ENCODE measurements at places on chromosomes 16 and 17. TPM values are rescaled to one million over a fixed set of nuclear protein-coding genes. Genes with fewer than 3 reads are reported as not detected.
A peak's percentile ranks its signal among the peaks of the same experiment; 100 is the strongest.

KRT14 gene
- not detected for total RNA-seq

KRTAP9-2 gene
- total RNA-seq = not detected

DNA sequence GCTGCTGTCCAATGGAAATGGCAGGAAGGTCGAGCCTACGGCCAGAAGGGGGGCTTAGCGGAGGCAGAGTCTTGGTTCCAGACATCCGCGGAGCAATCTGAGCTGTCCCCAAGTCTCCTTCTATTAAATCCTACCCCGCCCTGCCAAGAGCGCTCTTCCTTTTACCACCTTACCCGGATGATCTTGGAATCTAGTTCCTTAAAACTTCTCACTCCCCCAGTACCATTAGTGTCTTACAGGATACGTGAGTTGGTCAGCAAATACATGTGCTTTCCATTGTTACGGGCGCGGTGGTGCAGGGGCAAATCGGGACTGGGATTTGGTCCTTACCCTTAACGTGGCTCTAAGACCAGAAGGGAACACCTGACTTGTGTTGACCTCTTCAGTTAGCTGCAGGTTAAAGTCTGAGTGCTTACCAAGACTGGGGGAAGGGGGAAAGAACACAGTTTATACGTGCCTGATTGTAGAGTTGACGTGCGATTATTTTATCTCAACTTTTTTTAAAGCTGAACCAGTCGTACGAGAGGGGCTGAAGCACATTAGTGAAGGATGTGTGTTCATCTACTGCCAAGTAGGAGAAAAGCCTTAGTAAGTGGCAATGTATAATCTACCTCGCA, 495 bp downstream of the TXNDC17 start:
- no peak for DNase-seq

- no peak for DNase-seq
Observed at GRCh38 chr17:30597776-30598288, 120.6 kb downstream of the GOSR1 start.

HS3ST6 gene
- total RNA-seq = not detected

DNA sequence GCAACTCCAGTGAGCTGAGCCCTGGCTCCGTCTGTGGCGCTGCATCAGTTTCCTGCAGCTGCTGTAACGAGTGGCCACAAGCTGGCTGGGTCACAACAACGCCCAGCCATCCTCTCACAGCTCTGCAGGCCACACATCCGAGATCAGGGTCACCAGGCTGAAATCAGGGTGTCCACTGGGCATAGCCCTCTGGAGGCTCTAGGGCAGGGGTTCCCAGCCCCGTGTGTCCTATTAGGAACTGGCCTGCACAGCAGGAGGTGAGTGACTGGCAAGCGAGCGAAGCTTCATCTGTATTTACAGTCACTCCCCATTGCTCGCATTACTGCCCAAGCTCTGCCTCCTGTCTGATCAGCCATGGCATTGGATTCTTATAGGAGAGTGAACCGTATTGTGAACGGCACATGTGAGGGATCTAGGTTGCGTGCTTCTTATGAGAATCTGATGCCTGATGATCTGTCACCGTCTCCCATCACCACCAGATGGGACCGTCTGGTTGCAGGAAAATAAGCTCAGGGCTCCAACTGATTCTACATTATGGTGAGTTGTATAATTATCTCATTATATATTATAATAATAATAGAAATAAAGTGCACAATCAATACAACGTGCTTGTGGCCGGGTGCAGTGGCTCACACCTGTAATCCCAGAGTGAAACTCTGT, 176.5 kb downstream of the SEC14L1 start:
- DNase-seq = no peak

GRCh38 chr16:65446427-65446826, 324.6 kb upstream of the CDH11 start:
- DNase-seq = no peak

GRCh38 chr17:80361495-80362220, 53.3 kb upstream of the ENDOV start:
- peak; percentile 3 for DNase-seq

DNA sequence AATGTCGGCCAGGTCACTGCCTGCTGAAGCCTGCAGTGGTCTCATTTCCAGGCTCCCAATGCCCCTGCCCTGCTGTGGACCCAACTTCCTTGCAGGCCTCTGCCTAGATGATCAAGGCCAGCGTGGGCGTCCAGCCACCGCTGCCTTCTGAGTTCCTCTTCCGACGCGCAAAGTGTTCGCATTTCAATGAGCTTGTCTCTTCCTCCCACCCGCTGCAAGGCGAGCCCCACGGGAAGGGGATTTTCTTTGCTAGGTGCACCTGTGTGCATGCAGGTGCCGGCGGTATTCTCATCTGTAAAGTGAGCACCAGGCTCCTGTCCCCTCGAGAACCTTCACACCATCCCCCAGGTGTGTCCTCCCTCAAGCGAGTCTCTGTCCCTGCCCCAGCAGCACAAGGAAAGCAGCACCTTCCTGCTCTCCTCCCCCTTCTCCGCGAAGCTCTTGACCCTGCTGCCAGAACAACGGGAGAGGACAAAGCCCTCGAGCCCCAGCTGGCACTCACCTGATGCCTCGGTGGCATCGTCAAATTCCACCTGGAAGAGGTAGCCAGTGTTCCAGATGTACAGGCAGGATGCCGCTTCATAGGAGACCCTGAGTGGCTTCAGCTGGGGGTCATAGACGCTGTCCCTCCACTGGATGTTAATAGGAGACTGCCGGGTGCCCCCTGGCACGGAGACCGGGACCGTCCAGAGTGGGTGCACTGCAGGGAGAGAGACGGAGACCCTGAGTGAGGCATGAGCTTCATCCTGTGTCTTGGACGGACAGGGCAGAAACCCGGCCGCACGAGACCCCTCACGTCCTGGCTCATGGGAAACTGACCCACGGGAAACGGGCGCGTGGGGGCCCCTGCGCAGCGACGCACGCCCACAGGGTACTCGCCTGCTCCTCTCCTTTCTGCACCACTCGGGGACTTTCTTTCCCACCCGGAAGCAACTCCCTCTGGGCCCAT, 9.8 kb downstream of the CA5A start:
- no peak for DNase-seq

NPIPB13 gene
- total RNA-seq = not detected

KRTAP2-2 gene
- total RNA-seq = not detected

CNTROB gene
- 21.3 TPM for total RNA-seq

KIF18B gene
- 5.2 TPM for total RNA-seq

NLRP1 gene
- total RNA-seq = 33.2 TPM

SLC52A1 gene
- total RNA-seq = 0.43 TPM

GRCh38 chr17:62680541-62681052, 53.1 kb downstream of the MRC2 start:
- no peak for DNase-seq

DNA sequence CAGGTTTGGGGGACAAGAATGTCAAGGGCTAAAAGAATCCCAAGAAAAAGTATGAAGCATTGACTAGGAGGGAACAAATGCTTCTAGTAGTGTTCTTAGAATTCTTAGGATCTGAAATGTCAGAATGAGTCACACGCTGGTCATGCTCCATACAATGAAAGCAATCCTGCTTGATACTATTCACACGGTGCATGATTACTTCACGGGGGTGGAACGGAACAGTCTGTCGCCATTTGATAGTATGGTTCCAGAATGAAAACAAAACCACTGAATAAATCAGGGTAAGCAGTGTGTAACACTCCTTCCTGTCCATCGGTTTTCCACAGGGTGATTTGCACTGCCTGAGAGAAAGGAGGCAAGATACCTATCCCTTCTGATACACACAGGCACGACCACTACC, 22.9 kb upstream of the YWHAE start:
- peak; percentile 91 for DNase-seq

HAS3 gene
- total RNA-seq = 0.32 TPM

GRCh38 chr17:1590029-1590746, 27.6 kb upstream of the PITPNA start:
- peak; percentile 94 for DNase-seq

DNA sequence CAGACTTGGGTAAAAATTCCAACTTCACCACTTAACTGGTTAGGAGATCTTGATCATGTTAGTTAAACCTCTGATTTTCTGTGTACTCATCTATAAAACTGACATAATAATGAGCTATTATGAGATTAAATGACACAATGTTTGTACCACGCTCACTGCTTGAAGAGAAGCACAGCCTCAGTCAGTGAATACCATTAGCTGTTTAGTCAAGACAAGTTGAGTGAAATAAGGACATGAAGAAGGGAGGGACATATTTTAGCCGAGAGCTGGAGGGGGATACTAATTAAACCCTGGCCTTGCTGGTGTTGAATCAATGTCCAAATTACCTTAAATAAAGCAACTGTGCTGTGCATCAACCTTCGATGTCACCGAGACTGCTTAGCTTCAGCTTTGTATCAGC, 105.1 kb upstream of the TOX3 start:
- DNase-seq = no peak

DNA sequence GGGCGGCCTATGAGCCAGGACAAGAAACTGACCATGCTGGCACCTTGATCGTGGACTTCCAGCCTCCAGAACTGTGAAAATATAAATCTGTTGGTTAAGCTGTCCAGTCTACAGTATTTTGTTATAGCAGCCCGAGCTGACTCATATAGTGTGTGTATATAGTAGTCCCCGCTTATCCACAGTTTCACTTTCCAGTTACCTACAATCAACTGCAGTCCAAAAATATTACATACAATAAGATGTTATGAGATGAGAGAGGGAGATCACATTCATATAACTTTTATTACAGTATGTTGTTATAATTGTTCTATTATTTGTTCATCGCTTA, 4.9 kb downstream of the MT3 start:
- no peak for DNase-seq

SRL gene
- under 0.01 TPM for total RNA-seq

GRCh38 chr16:23424292-23424958, 28.6 kb downstream of the COG7 start:
- DNase-seq = no peak

GRCh38 chr17:67136191-67137025, 92.1 kb downstream of the CACNG1 start:
- no peak for DNase-seq

GRCh38 chr17:29095439-29095838, 52.5 kb downstream of the PIPOX start:
- no peak for DNase-seq

DNA sequence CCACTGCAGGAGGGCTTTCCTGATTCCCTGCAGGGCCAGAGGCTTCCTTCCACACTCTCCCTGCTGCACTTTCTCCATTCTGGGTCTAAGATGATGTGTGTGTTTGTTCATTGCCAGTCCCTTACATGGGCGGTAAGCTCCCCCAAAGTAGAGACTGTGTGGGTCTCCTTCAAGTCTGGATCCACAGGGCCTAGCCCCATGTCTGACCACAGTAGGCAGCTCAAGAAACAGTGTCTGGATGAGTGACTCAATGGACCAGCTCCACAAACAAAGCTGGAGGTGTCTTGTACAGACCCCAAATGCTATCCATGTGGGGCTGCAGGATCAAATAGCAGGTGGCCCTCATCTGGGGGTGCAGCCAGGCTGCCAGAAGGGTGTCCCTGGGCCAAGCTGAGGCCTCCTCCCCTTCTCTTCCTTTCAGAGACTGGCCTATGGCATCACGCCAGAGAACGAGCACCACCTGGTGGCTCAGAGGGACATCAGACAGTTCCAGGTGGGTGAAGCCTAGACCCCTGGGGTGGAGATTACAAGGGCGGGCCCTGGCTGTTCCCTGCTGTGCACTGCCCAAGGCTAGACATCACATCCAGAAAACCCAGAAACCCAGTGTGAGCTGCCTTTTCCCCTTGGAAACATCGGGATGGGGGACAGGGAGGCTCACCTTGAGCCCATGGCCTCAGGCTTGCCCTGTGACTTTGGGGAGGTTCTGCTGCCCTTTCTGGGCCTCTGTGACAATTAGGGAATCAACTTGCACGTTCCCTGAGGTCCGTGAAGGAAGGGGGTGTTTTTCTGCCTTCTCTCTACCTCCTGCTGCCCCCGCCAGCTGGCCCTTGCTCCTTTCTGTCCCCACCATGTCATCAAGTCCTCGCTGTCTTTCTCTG, 45.9 kb downstream of the SLC6A2 start:
- DNase-seq = peak; percentile 29

DNA sequence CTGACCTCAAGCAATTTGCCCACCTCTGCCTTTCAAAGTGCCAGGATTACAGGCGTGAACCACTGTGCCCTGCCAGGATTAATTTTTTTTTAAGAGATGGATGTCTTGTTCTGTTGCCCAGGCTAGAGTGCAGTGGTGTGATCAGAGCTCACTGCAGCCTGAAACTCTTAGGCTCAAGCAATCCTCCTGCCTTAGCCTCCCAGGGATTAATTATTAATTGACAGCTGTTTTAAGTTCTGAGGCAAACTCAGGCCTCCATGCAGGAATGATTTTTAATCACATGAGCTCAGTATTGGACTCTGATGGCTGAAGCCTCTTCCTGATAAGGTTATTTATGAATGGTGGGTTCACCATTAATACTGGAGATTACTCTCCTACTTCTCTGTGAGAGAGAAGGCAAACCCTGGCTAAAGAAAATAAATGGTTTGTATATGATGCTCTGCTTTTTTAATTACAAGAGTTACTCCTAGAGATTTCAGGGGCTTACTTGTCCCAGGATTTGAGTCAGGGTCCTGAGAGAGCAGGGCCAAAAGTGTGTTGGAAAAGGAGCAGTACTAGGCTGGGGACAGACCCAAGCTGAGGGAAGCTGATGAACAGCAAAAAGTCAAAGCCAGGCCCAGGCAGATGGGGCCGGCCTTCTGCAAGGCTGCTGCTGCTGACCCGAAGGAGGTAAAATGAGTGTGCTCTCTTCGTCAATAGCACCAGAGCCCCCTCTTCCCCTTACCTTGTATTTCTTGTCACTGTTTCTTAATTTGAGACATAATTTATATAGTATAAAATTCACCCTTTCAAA, 56.9 kb upstream of the HAS3 start:
- DNase-seq = no peak

GRCh38 chr17:21295036-21295952, 10.8 kb downstream of the MAP2K3 start:
- DNase-seq = peak; percentile 59

DNA sequence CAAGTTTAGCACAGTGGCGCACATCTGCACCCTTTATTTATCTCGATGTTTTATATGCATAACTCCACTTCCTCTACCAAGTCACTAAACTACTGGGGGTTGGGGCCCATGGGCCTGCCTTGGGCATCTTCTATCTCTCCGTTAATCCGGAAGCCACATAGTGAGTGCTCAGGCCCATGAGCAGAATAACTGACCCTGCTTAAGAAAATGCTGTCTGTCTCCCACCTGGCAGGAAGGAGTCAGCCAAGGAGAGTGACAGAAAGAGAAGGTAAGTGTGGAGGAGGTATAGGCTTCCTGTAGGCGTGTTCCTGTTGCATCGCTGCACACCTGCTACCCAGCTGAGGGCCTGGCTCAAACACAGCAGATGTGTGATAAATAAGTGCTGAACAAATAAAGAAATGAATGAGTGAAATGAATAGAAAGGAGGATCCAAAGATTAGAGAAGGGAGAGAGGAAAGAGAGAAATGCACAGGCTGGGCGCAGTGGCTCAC, 320.1 kb downstream of the SLC39A11 start:
- DNase-seq = no peak

MEOX1 gene
- 6.0 TPM for total RNA-seq

DNA sequence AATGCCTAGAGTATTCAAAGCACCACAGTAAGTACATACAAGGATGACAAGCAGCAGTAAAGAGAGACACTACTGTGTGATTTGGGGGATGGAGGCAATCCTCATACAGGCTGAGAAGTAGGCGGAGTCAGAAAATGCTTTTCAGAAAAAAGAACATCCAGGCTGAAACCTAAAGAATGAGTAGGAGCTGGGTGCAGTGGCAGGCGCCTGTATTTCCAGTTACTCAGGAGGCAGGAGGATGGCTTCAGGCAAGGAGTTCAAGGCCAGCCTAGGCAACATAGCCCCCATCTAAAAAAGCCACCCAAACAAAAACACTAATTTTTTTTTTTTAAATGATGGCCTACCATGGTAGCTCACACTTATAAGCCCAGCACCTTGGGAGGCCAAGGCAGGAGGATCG, 10.3 kb downstream of the KANSL1 start:
- DNase-seq = no peak
